ENCODE measurements at places on chromosomes 6 and 20.

DNA sequence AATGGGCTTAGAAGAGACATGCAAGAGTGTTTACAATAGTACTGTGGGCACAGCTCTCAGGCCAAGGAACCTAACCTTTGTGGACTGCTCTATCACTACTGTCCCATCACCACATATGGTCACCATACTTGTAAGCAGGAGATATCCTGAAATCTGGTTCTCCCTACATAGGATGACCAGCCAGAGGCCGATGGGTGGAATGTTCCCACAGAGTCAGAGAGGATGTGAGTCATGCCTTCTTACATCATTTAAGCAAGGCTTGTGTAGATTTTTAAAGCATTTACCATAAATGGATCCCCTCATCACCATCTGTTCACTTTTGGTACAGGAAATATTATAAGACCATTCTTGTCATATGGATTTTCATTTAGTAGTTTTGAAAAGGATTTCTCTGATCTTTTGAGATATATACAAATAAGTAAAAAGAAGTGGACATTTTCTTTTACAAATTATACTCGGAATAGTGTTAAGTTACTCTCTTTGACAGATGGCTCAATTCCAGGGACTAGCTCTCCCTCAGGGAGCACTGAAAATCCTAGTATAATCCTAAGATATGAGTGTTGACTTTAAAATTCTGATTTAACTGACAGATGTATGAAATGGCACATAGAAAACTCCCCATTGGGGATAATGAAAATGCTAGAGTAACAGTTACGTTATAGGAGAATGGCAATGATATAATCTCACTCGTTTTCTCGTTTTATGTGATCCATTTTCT is 6.6 kb downstream of the HTR1B start:
- no peak for DNase-seq

GRCh38 chr20:9241232-9241692 is 172.4 kb downstream of the PLCB4 start:
- no peak for DNase-seq

DNA sequence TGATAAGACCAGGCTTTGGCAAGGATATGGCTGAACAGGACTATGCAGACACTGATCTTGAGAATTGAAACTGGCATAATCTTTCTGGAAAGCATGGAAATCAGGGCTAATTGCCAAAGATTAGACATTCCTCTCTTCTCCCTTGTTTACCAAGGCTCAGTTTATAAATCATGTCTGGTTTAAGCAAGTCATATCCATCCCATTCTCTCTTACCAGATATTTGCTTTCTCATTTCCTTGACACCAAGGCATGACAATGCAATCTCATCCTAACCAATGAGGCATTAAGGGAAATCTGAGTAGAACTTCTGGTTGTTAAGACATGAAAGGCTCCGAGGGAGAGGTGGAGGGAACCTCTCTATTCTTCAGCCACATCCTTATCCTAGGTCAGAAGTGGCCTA is 110.3 kb upstream of the CEP85L start:
- no peak for DNase-seq

- DNase-seq, result no peak
Measured at GRCh38 chr20:7703996-7704395, 236.3 kb downstream of the HAO1 start.

GRCh38 chr6:142744836-142745235 is 200.1 kb downstream of the HIVEP2 start:
- no peak for DNase-seq

GRCh38 chr6:117687021-117687648 is 11.9 kb downstream of the NUS1 start:
- no peak for DNase-seq

DNA sequence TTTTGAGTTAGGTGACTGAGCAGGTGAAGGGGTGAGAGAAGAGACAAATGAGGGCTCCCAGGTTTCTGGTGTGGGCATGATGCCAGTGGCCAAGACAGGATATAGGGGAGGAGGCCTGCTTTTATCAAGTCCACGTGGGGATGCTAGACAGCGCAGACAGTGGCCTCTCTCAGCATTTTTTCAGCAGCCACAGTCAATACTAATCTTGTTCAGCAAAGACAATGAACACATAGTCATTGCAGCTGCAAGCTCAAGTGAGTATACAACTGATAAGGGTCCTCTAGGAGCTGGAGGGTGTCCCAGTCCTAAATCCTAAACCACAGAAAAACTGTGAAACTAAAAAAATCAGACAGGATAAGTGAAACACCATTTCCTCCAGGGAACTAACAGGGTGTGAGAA is 48.6 kb downstream of the UQCC1 start:
- no peak for DNase-seq

DNA sequence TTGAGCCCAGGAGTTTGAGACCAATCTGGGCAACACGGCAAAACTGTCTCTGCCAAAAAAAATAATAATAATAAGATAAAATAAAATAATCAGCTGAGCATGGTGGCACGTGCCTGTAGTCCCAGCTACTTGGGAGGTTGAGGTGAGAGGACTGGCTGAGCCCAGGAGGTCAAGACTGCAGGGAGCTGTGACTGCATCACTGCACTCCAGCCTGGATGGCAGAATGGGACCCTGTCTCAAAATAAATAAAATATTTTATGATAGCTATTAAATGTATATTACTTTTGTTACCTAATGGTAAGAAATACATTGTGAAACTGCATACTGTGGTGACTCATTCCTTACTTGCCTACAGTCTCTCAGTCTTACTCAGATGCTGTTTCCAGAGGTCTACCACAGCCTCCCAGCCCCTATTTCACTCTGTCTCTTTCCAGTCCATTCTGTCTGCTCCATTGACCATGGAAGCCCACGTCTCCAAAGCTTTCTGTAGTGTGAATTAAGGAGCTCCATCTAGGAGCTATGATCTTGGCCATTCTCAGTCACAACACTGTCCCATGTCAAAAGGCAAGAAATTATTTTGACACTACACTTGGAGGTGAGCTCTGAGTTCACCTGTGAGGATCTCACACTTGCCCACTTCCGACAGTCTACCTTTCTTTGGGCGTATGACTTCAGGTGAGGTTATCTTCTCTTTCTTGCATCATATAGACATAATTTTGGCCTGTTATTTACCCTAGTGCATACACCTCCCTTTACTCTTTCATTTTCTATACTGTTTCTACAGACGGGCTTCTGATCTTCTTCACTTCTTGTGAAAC is 22.4 kb upstream of the SNX9 start:
- DNase-seq, result peak; percentile 50
